Hair follicular keratinocyte (primary cell): ENCODE measurements at places on chromosomes 1 and 21. TPM values are rescaled to one million over a fixed set of nuclear protein-coding genes. Genes with fewer than 3 reads are reported as not detected.

Gene IL24
- total RNA-seq = 12.4 and 14.1 TPM in 2 replicates

Gene RFX5
- 31.9 and 35.1 TPM in 2 replicates for total RNA-seq

Gene SH2D2A
- total RNA-seq = 10.5 and 12.8 TPM in 2 replicates

Gene LENEP
- total RNA-seq = not detected in 2 replicates

Gene SPATA1
- total RNA-seq = 0.08 TPM in 1 of 2 replicates, not detected in the other

Gene TMPRSS3
- not detected in 2 replicates for total RNA-seq

Gene ERICH3
- not detected in 2 replicates for total RNA-seq

Gene HENMT1
- total RNA-seq = 1.6 and 6.7 TPM in 2 replicates
